GM18507 (cell line): ENCODE measurements at places on chromosomes 2 and 18.

DNA sequence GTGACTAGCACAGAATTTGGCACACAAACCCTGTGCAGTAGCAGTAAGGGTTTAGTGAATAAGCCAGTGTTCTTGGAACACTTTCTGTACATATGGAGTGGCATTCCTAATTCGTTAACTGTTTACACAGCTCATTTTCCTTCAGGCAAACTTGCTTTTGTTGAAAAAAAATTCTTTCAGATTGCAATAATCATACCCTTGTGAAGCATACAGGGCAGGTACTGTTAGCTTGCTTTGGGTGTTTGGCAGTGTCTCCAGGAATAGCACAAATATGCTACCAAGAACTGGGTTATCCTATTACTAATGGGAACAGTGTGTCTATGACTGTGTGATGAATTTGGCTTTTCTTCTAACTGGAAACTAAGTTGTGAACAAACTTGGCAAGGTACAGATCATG, 33.4 kb downstream of the UGP2 start:
- no peak for DNase-seq

GRCh38 chr2:216680951-216681629, 14.3 kb downstream of the IGFBP5 start:
- DNase-seq: no peak

DNA sequence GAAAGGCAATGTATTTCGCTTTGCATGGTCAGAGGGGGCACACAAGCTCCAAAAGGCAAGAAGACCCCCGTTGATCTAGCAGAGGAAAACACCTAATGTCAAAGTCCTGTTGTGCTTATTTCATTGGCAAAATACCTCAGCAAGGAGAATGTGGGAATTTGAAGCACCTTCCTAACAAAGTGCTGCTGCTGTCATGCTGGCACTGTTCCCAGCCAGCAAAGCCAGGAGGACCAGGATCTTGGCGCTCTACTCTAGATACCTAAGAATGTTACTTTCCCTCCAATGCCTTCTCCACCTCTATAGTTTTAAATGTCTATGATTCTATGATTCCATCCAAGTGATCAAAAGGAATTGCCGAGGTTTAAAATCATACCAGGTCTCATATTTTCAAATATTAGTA, 867.9 kb upstream of the POU3F3 start:
- no peak for DNase-seq

DNA sequence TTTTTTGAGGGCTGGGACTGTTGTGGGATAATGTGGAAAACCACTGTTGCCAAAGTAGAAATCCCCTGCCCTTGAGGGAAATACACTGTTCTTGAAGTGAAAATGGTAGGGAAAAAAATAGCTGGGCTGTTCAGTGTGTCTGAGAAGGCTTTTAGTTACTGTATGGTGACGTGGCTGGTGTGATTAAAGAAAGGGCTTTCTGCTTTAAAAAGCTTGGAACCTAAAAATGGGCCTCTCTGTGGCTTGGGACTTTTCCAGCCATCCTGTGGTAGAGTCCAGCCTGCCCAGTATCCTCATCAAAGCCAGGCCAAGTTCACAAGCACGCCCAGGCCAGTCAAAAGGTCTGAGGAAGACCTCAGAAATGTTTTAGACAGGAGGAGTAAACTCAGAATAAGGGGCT, 6.8 kb downstream of the MGAT5 start:
- DNase-seq: no peak

GRCh38 chr2:159905926-159906714, 108.1 kb upstream of the CD302 start:
- no peak for DNase-seq

DNA sequence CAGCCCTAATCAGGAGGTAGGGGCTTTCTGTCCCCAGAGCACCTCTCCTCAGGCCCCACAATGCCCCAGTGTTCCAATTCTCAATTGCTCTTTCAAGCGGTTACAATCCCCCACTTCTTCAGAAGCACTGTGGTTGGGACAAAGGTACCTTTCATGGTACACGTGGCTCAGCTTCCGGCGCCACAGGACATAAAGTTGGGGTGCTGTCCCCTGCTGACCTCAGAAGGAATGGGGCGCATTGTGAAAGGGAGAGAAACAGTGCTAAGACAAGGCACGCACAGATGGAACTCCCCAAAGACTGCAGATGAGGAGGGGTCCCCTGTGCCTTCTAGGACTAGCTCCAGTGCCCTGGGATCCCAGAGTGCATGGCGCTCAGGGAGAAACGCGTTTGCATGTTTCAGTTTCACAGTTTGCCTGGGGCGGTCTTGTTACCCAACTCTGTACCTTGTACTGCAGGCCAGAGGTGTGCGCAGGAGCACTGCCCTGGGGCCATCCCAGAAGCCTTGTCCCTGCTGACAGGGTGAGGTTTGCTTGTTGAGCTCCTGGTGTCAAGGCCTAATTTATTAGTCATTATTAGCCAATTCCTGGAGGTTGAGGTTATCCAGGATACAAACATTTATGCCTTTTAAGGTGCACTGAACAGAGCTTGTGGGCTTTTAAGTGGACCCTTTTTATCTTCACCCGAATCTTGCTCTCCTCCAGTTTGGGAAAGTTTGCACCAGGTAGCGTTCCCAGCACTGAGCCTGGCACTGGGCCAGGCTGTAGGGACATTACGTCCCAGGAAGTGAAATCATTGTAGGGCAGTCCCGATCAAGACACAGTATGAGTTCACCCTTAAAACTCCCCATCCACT, 7.6 kb downstream of the CNDP1 start:
- no peak for DNase-seq

DNA sequence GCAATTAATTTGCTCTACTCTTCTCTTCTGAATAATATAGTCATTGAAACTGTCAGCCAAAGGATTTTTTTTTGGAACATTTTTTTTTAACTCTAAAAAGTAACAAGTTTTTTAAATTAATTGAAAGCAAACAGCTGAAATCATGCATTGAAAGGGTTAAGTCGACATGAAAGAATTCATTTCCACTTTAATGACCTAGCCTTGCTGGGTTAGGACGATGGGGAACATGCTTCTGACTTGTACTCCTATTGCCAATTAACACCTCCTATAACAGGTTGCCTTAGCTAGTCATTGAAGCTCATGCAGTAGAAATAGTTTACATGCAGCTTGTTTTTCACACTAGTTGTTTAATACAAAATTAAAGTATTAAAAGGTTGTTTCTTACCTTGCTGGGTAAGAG, 47.8 kb downstream of the PSMD14 start:
- DNase-seq: no peak

DNA sequence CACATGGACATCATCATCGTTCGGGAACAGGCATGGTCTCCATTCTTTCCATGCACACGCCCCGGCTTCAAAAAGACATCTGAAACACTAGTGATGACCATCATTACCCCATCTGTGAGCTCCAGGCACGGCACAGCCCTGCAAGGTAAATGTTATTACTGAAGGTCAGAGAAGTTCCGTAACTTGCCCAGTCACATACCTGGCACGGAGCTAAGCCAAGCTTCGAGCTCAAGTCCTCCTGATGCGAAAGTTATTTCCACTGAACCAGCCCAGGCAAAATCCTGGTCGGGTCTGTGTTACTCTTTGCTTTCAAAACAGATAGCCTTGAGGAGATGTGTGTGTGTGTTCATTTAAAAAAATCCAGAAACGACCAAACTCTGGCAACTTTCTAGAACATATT, 22.8 kb downstream of the FHL2 start:
- DNase-seq: no peak

DNA sequence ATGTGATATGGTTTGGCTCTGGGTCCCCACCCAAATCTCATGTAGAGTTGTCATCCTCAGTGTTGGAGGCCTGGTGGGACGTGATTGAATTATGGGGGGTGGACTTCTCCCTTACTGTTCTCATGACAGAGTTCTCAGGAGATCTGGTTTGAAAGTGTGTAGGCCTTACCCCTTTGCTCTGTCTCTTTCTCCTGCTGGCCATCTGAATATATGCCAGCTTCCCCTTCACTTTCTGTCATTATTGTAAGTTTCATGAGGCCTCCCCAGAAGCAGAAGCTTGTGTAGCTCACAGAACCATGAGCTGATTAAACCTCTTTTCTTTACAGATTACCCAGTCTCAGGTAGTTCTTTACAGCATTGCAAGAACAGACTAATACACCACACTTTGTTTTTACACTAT, 222.3 kb downstream of the DOK6 start:
- DNase-seq: no peak

GRCh38 chr2:144663207-144663606, 143.3 kb upstream of the ZEB2 start:
- DNase-seq: no peak

DNA sequence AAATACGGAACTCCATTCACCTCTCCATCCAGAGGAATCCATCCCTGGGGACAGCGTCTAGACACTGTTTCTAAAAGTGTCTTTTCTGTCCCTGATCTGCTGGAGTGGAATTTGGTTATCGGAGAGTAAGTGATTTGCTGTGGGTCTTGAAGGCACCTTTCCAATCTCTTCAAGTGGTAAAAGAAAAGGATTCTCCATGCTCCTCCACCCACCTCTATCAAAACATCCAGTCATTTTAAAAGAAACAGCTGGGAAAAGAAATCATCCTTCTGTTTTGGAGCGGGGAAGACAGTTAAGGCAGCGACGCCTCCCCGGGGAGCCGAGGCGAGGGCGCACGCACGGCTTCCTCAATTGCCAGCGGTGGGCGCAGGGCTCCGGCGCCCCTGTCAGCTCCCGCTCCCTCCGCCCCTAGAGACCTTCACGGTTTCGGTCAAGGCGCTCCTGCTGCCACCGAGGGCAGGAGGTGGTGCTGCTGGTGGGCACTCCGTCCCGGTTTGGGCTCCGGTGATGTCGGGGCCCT, 547 bp downstream of the SLC35F5 start:
- DNase-seq: no peak
